Bladder microvascular endothelial cell (primary cell): ENCODE measurements at places on chromosomes 1 and 21. TPM values are rescaled to one million over a fixed set of nuclear protein-coding genes. Genes with fewer than 3 reads are reported as not detected.

CR2 gene
- total RNA-seq: not detected in 2 replicates

CEP104 gene
- total RNA-seq: 18.3 and 35.9 TPM in 2 replicates

NEGR1 gene
- total RNA-seq: 0.16 and 5.6 TPM in 2 replicates

S100A4 gene
- 2.6 and 4.0 TPM in 2 replicates for total RNA-seq

TMEM240 gene
- 2.1 and 2.4 TPM in 2 replicates for total RNA-seq

CYP4A22 gene
- total RNA-seq: not detected in 2 replicates

CLDN14 gene
- 0.65 and 1.0 TPM in 2 replicates for total RNA-seq

UMODL1 gene
- total RNA-seq: not detected in 2 replicates

LENEP gene
- total RNA-seq: 0.76 TPM in 1 of 2 replicates, not detected in the other

ANKRD35 gene
- 0.06 and 0.16 TPM in 2 replicates for total RNA-seq

ACKR1 gene
- not detected in 2 replicates for total RNA-seq

MEF2D gene
- total RNA-seq: 4.7 and 11.6 TPM in 2 replicates

LMX1A gene
- 0.13 TPM in 1 of 2 replicates, not detected in the other for total RNA-seq

ARHGEF2 gene
- total RNA-seq: 93.6 and 138 TPM in 2 replicates

VPS26C gene
- total RNA-seq: 83.1 and 129 TPM in 2 replicates

TSPEAR gene
- total RNA-seq: 0.19 TPM in 1 of 2 replicates, not detected in the other

PAPPA2 gene
- 0.16 and 0.31 TPM in 2 replicates for total RNA-seq

MED8 gene
- 37.7 and 42.8 TPM in 2 replicates for total RNA-seq
